ENCODE measurements at places on chromosomes 6 and 20.

- DNase-seq = no peak
- H3K36me3 ChIP-seq = no peaks in the 10 kb centered on the region
- peak overlapping the region; percentile 56 for H3K27ac ChIP-seq
- no peaks in the 10 kb centered on the region for H3K27me3 ChIP-seq
- H3K4me3 ChIP-seq = peak overlapping the region; percentile 92
These were observed 218.2 kb downstream of the OR2B2 start for GRCh38 chr6:27693766-27694546.

GRCh38 chr6:18536591-18537055, 149.5 kb downstream of the RNF144B start:
- no peak overlapping the region for H3K27ac ChIP-seq
- no peaks in the 10 kb centered on the region for H3K36me3 ChIP-seq
- H3K4me1 ChIP-seq = no peaks in the 10 kb centered on the region
- DNase-seq = no peak
- H3K4me3 ChIP-seq = no peak overlapping the region

- H3K4me1 ChIP-seq = no peaks in the 10 kb centered on the region
- H3K36me3 ChIP-seq = no peaks in the 10 kb centered on the region
- no peak for DNase-seq
- no peaks in the 10 kb centered on the region for H3K27me3 ChIP-seq
- H3K27ac ChIP-seq = no peak overlapping the region
- no peak overlapping the region for H3K4me3 ChIP-seq
These were observed 454.3 kb upstream of the JARID2 start for GRCh38 chr6:14791526-14791925.

- no peak for DNase-seq
- H3K4me3 ChIP-seq = no peak overlapping the region
- H3K36me3 ChIP-seq = no peaks in the 10 kb centered on the region
- no peak overlapping the region for H3K27ac ChIP-seq
- H3K27me3 ChIP-seq = peaks cover 79% of the 10 kb centered on the region
- peaks cover 5% of the 10 kb centered on the region for H3K4me1 ChIP-seq
These were observed 28.8 kb downstream of the POM121L2 start for GRCh38 chr6:27283279-27283678.

GRCh38 chr20:59971428-59971827, 13.2 kb downstream of the CDH26 start:
- no peaks in the 10 kb centered on the region for H3K27me3 ChIP-seq
- no peaks in the 10 kb centered on the region for H3K36me3 ChIP-seq
- DNase-seq = no peak
- H3K4me1 ChIP-seq = no peaks in the 10 kb centered on the region
- H3K27ac ChIP-seq = no peak overlapping the region
